ENCODE measurements at places on chromosomes 12 and 14.

DNA sequence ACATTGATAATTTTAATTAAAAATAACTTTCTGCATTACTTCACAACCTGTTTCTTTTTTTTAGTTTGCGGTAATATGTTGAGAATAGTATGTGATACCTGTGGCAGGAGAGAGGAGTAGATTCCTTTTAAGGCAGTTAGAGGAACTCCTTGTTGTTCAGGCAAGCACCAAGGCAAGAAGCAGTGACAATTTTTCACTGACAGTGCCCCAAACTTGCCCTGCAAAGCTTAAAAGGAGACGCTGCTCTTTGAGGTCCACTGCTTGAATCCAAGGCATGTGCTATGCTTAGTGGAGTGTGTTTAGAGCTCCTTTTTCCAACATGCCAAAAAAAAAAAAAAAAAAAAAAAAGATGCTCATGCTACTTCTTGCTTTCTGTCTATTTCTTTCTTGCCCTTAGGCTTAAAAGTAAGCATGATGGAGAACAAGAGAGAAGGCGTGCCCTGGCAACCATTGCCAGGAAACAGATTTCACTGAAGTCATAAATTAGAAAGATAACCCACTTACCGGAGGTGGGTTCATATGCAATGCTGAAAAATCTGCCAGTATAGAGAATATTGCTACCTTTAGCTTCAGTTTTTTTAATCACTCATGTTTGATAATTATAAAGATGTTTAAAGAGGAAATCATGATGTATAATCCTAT, 58.3 kb upstream of the DYRK2 start:
- DNase-seq = no peak

DNA sequence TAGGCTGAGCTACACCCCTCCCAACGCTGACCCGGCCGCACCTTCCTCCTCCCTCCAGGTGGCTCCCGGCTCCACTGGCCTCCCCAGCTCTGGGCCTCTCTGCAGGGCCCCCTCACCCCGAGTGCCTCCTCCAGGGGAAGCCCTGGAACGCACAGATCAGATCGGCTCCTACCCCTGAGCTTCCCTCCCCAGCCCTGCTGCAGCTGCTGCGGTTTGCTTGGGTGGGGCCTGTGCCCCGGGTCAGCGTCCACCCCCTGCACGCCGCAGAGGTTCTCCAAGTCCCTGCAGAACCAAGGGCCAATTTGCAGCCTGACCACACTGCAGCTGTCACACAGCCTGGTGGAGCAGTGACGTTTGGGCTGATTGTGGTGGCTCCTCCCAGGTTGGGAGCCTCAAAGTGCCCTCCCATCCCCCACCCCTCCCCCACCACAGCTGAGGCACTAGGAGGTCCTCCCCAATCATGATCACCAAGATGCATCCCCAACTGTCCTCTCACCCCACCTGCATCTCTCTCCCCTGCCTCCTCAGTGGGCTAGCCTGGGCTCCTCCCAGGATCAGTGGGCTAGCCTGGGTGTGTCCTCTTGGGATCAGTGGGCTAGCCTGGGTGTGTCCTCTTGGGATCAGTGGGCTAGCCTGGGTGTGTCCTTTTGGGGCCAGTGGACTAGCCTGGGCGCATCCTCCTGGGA, 12.8 kb upstream of the FBRSL1 start:
- no peak for DNase-seq

- no peak for DNase-seq
Observed at GRCh38 chr12:131694116-131694838, 16.6 kb upstream of the SFSWAP start.

- no peak for DNase-seq
Observed at GRCh38 chr14:66036547-66036946, 449.6 kb upstream of the CCDC196 start.

DNA sequence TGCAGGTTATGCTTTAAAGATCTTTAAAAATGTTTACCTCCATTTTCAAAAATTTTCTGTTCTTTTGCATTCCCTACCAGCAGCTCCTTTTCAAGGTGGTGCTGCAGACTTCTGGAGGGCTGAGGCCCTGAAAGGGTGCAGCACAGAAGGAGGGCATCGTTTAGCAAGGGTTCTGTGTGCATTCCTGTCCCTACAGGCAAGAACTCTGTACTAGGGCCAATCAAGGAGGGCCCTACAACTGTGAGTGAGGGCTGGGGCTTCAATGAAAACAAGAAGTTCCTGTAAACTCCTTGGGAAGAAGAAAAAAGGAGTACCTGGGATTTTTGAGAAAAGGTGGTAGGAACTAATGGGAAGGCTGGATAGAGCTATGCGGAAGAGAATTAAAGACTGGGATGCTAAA, 50.7 kb upstream of the CSRP2 start:
- DNase-seq = no peak

GRCh38 chr12:56007564-56008559, 10.8 kb downstream of the SUOX start:
- no peak for DNase-seq

DNA sequence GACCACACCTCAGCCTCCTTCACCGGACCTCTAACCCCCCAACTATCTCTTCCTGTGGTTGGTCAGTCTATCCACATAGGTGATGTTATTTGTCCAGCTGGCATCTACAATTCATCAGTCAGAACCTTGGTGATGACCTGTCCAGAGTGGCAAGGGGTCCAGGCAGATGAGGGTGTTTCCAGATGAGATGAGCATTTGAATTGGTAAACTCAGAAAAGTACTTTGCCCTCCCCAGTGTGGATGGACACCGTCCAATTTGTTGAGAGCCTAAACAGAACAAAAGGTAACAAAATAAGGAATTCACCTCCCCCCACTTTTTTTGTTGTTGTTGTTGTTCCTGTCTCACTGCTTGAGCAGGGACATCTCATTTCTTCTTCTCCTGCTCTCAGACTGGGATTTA, 34.3 kb upstream of the LRP6 start:
- DNase-seq = no peak

DNA sequence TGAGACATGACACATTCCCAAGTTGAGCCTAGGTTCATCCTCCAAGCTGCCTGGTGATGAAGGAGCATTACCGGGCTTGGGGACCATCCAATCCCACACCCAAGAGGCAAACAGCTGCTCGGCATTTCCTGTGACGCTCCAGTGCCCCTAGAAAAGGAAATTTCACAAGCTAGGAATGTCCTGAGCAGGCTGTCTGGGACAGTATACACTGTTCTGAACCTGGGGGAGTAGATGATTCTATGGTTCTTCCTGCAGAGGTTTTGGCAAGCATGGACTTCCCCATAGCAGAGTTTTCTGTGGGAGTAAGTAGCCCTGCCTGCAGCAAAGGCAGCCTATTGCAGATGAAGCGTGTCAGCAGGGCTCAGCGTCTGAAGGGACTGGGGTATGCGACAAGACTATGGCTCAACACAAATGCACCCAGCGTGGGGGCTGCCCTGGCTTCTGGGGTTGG, 47.4 kb upstream of the SRSF5 start:
- no peak for DNase-seq

DNA sequence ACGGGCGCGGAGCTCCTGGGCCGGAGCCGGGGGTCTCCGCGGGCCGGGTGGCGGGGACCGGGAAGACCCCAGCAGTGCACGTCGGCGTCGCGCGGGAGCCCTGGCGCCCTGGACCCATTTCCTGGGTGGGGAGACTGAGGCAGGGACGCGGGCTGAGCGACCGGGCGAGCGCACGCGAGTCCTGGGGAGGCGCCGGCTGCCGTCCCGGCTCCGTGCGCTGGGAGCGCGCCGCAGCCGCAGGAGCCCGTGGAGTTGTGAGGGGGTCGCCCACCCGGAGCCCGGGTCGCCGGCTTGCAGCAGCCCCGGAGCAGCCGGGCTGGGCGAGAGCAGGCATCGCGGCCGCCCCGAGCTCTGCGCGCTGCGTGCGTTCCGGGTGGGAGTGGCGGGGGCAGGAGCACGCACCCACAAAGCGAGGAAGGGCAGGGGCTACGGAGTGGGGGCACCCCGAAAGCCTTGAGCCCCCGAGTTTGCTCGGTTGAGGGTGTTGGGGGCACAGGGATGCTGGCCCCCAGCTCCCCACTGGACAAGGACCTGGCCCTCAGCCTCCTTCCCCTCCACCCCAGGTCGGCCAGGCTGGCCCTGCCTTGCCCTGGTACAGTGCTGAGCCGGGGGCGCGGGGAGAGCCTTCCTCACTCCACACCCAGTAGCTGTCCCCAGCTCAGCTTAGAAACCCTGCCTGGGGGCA, 620 bp downstream of the MMP17 start:
- no peak for DNase-seq

- no peak for DNase-seq
Observed at GRCh38 chr12:8078398-8078797, 3.7 kb upstream of the NECAP1 start.

DNA sequence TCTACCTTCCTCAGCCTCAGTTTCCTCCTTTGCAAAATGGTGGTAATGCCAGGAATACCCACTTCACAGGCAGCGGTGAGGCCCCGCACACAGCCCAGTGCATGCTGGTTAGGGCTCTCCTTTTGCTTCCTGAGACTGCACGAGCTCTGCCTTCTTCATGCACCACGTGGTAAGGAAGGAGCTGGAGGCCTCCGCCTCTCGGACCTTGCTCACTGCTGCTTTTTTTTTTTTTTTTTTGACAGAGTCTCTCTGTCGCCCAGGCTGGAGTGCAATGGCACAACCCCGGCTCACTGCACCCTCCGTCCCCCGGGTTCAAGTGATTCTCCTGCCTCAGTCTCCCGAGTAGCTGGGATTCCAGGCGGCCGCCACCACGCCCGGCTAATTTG, 18.1 kb downstream of the TAMALIN start:
- no peak for DNase-seq

DNA sequence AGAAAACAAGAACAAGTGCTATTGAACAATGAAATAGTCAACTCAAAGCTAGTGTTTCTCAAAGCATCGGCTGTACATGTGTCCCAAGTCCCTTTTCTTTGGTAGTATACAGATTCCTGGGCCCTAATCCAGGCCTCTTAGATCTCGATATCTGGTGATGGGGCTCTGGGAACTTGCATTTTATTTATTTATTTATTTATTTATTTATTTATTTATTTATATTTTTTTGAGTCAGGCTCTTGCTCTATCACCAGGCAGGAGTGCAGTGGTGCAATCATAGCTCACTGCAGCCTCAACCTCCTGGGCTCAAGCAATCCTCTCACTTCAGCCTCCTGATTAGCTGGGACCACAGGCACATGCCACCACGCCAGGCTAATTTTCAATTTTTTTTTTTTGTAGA, 17.1 kb downstream of the SYNDIG1L start:
- DNase-seq = no peak

DNA sequence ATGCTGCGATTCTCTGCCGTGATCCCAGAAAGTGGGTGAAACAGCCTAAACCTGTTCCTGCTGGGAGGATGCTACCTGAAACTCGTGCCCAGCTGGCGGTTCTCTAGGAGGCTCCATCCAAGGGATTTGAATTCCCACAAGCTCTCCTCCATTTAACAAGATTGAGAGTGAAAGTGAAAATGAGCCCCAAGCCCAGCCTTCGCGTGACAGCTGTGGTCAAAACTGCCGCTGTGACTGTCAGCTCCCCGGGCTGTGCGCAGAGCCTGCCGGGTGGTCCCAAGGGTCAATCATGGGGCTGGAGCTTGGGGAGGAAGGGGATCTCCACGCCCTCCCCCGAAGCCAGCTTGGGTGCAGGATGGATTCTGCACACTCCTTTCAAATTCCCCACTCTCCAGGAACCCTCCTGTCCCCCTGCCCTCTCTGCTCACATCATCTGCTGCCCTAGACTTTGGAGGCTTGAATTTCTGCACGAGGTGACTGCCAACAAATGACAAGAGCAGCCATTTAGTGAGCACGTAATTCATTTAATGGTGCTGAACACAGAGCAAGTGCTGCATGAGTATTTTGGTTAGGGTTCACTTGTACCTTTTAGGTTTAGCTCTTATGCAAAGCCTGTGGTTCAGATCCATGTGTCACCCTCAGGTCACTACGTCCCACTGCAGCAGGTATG, 5.3 kb downstream of the ASB2 start:
- DNase-seq = no peak

GRCh38 chr14:103097994-103098957, 3.8 kb downstream of the EXOC3L4 start:
- DNase-seq = no peak

DNA sequence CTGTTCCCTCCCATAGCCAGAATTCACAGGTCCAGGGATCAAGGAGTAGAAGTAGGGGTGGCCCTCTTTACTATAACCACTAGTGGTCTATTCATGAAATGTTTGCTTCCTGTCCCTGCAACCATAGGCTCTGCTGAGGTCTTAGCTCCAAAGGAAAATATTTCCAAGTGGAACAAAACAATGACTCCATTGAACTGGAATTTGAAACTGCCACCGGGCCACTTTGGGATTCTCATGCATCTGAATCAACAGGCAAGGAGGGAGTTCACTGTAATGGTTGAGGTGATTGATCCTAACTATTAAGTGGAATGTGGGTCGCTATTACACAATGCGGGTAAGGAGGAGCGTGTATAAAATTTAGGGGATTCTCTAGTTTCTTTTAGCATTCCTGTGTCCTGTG, 197.0 kb downstream of the ETNK1 start:
- DNase-seq = no peak

- no peak for DNase-seq
Observed at GRCh38 chr12:126369487-126370463, 1304.5 kb downstream of the AACS start.

DNA sequence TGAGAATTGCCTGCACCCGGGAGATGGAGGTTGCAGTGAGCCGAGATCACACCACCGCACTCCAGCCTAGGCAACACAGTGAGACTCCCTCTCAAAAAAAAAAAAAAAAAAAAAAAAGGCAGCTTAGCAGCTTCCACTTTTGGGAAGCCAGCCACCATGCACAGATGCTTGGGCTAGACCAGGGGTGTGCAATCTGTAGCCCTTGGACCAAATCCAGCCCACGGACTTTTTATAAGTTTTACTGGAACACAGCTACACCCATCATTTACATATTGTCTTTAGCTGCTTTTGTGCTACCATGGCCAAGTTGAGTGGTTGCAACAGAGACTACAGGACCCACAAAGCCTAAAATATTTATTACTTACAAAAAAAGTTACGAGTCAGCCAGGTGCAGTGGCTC, 6.7 kb downstream of the CIT start:
- no peak for DNase-seq

DNA sequence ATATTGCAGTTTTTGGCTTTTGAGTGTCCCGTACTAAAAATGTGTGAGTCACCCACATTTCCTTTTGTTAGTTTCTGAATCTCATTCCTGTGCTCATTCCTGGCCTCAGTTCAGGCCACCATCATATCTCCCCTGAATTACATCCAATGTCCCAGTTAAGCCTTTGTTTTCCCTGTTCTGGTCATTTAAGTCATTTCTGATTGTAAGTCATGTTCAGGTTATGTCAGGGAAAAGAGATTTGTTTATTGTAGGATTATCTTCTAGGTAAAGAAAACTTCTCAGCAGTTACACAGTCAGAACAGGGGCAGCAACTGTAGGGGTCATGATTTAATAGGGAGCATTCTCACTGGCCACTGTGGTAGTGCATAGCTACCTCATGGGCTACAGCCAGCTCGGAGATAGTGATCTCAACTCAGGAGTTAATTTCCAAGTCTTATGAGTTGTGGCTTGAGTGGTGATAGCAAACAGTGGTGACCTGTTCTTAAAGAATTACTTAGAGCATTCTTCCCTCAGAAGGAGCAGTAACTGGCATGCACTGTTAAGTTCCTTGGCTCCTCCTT, 6.7 kb downstream of the DDX47 start:
- no peak for DNase-seq

DNA sequence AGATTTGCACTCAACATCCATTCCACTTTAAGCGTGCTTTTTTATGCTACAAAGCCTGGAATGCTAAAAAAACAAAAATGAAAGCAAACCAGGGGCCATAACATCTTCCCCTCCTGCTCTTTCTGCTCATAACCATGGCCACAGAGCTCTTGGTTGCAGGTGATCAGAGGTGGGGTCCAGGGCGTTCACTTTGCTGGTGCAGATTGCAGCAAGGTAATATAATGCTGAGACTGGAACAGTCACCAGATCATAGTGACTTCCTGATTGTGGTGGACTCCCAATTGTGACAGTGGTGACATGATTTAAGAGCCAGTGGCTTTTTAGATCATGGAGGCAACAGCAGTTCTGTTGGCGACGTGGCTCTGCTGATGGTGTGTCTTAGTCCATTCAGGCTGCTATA, 115.0 kb upstream of the CPM start:
- no peak for DNase-seq

Data from right renal pelvis (tissue), 4 donors.